Activated CD4-positive, alpha-beta T cell treated with anti-CD3 and anti-CD28 coated beads, Interleukin-2, Interleukin-4, amounts not matched to agents 100 ng/mL and 50 ng/mL, durations not matched to agents 16 hours and 8 hours (primary cell): ENCODE measurements at places on chromosomes 3 and 15.

DNA sequence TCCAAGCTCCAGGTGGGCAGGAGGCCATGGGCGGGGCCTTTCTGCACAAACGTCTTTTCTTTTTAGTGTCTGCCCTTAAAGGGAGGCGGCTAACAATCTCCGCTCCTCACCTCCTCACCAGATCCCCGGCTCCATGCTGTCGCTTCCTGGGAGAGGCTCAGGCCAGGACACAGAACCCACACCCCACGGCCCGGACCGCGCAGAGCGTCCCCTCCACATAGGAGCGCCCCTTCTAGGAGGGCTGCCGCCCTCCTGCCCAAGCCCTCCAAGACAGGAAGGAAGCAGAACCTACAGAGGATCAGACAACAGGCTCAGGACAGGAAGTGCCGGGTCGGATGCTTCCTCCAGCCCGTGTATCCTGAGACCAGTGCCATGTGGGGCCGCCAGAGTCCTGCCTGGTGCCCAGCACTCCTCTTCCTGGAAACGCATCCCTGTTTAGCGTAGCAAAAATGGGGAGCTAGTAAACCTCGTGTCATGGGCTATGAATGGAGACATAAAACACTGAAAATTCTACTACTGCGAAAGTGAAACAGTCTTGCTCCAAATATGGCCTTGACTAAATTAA lies 83.2 kb upstream of the ATP10A start:
- no peak for DNase-seq

- DNase-seq = peak; percentile 87
Observed at GRCh38 chr3:169812332-169813235, at the start of the genes LRRC34 and LRRIQ4. LRRC34 (minus strand) TSS chr3:169812904; CDS start chr3:169812548, 356 bp downstream. LRRIQ4 (plus strand) TSS chr3:169812870; CDS start chr3:169821922, 9,052 bp downstream.

DNA sequence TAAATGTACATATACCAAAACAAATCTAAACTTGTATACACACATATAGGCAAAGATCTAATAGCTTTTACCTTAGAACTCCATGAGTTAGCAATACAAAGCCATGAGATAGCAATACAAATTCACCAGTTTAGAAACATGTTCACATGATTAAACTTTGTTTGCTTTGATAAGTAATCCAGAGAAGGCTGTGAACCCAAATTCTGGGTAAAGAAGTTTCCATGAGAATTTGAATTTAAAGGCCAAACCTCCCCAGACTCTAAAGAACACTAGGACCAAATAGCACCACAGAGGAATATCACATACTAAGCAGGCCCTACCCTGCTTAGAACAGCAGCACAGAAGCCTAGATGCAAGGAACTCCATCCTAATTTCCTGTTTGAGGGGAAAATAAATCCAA lies 83.7 kb upstream of the TP63 start:
- no peak for DNase-seq

DNA sequence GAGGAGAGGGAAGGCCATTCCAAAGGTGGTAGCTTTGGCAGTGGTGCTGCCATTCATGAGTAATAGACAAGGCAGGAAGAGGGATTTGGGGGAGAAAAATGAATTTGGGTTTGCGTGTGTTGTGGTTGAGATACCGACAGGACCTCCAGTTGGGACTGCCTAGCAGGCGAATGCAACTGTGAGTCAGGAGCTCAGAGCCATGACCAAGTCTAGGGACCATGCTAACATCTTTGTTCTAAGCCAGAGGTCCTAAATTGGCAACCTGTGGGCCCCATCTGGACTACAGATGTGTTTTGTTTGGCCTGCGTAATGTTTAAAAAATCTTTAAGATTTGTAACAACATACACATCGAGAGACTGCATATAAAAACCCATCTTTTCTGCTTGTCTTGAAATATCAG lies 61.6 kb downstream of the SAMMSON start:
- DNase-seq = no peak

GRCh38 chr3:32325201-32325600 lies 66.5 kb upstream of the CMTM7 start:
- DNase-seq = no peak

GRCh38 chr15:82864967-82865366 lies 55.5 kb downstream of the WHAMM start:
- no peak for DNase-seq

DNA sequence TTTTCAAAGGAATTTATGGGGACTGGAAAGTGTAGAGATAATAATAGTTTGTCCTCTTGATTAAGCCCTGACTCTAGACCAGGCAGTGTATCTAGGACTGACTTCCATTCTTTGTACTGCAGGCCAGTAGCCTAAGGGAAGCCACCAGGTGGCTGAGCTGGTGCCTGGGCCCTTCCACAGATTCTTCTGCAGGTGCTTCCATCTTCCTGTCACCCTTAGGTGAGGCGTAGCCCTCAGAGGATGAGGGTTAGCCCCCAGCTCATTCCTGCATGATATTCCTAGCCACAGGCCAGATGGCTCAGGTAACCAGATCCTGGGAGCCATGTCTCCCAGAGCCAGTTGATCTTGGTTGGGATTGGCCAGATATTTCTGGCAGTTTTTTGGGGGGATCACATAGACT lies 169.0 kb upstream of the IL12A start:
- DNase-seq = no peak

DNA sequence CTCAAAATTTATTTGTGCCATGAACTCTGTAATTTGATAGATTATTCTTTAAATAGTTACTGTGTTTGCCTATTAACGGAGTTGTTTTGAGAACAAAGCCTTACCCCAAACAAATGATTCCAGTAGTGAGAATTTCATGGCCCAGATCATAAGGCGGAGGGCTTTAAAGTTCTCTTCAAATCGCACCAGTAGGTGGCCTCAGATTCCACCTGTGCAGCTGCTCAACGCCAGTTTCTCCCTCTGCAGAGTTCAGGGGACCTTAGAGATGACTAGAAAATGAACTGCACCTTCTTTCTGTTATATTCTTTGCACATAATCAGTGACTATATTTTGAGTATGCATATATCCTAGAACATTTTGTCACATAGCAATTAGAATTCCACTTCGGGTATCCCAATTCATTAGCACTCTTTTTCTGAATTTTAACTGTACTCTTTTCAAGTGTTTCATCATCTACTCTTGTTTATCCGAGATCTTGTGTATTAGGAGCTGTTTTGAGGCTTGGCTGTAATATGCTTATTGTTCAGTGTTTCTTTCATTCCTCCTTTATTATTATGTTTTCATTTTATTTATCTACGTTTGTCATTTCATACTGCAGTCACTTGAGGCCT lies 232.6 kb upstream of the CHRM5 start:
- DNase-seq = peak; percentile 19

DNA sequence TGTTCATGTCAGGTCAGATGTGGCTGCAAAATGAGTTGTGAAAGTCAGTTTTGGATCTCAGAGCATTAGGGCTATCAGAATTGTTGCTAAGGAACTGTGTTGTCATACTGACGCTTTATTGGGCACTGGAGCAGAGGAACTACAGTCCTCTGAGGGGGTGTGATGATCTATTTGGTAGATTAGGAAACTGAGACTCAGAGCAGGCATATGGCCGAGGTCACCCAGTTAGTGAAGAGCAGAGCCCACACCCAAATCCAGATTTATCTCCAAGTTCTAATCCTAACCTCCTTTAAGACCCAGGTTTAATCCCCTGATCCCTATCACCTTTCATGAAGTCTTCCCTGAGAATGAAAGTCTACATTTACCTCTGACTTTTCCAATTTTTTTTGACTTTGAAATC lies 25.6 kb upstream of the GLCE start:
- DNase-seq = no peak

DNA sequence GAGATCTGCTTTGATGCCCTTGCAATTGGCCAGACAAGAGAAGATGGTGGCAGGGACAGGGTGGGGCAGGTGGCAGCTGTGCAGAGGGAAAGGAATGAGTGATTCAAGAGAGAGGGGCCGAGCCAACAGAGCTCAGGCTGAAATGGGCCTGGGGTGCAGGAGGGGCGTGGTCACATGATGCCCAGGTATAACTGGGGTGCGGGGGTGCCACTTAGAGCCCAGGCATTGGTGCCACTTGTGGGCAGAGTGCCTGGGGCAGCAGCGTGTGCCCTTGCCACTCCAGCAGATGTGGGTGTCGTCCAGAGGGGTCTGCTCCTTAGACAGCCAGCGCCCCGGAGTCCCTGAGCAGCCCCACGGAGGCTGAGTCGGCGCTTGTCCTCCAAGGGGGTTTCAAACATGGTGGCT lies 88.7 kb downstream of the PLXNA1 start:
- DNase-seq = no peak

DNA sequence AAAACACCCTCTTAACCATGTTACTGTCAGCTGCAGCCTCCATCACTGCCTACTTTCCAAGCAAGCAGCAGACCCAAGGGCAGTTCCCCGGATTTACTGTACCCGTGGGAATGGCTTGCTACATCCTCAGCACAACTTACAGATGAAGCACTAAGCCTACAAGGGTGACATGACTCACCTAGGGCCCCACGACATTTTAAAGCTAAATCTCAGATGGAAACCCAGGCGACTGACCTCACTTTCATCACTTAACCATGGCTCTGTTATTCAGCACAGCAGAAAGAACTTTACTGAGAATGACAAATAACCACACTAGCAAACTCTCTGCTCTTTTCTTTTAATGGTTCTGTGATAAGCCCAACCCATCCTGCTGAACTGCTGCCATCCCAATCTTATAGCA lies 65.6 kb downstream of the SUMF1 start:
- peak; percentile 50 for DNase-seq

- DNase-seq = no peak
Observed at GRCh38 chr3:124142389-124142970, 150.6 kb upstream of the ROPN1 start.
